DMS79 treated with DMSO at 0.1 percent for 48 hours (cell line): ENCODE measurements at places on chromosomes 5 and 9.

DNA sequence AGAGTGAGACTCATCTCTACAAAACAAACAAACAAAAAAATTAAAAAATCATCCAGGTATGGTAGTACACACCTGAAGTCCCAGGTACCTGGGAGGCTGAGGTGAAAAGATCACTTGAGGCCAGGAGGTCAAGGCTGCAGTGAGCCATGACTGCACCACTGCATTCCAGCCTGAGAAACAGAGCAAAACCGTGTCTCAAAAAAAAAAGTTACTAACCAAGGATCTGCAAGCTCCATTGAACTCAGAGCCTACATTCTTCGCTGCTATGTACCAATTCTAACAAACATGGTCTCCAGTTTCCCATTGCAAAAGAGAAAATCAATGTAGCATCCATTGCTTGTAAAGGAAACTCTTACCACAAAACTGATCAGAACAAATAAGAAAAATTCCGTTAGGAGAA is 33.5 kb downstream of the MTMR12 start:
- no peak for DNase-seq

GRCh38 chr5:113194125-113194524 is 217.5 kb downstream of the DCP2 start:
- DNase-seq = no peak

- DNase-seq = no peak
Observed at GRCh38 chr9:18502546-18502945, 28.6 kb downstream of the ADAMTSL1 start.

GRCh38 chr5:67617051-67617450 is 420.5 kb upstream of the CD180 start:
- no peak for DNase-seq

DNA sequence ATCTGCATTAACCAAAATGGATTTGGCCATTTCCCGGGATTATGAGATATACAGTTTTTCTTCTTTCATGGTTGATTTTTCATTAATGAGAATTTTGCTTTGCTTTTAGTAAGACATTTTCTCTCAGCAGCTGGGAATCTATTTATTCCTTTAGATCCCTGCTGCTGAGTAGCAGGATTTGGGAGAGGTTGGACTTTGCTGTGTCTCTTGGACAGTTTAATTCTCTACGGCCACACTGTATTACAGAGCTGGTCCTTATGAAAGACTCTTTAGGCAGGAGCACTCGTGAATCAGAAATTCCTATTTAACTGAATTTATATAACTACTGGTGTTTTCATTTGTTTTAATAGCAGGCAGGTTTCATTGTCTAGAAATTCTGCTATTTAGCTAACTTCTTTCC is 1.6 kb downstream of the UNC13B start:
- no peak for DNase-seq

DNA sequence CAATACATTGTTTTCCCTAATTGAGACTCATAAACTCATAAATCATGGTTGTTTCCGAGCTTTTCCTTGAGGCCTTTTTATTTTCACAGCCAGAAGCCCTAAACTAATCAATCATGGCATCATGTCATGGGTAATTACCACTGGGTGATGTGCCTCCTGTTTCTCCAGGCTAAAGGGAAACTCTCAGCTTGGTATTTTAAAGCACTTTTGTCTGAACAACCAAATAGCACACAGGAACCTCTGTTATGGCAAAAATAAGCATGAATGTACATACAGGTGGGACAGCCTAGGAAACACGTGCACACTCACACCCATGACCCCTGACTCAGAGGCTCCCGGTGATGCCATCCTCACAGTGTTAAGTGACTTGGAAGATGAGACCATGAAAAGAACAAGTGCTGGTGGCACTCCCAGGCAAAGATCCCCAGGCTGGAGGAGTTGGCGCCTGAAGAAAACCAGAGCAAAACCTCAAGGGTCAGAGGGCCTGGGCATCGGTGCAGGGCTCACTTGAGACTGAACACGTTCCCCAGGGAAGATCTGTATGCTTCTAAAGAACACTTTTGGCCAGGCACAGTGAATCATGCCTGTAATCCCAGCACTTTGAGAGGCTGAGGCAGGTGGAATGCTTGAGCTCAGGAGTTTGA is 154.3 kb downstream of the ROR2 start:
- DNase-seq = peak; percentile 7

GRCh38 chr5:116032991-116033390 is 719 bp downstream of the ARL14EPL start:
- no peak for DNase-seq

DNA sequence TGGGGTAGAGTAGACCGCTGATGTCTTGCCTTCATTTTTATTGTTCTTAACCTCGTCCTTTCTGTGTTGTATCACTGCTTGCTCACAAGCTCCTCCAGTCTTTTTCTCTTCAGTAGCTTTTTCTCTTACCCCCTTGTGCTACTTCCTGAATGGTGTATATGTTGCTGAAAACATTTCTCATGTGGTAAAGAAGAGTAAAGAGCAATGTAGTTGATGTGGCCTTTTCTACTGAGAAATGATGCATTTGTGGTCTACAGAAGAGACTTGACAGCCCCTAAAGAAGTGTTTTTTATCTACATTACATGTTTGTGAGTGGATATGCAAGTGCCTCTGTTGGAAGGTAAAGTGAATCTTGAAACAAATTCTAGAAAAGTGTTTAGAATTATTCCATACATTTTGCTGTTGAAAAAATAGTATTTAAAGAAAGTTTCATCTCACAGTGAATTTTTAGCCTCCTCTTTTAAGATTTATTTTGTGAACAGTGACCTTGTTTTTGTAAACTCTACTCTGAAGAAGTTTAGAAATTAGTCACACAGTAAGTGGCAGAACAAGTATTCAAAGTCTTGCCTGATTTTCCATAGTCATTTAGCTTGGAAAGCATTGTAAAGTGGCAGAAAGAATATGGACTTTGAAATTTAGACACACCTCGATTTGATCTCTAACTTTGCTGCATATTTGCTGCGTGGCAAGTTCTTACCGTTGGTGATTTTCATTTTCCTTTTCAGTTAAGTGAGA is 17.4 kb downstream of the CDC42SE2 start:
- peak; percentile 1 for DNase-seq

DNA sequence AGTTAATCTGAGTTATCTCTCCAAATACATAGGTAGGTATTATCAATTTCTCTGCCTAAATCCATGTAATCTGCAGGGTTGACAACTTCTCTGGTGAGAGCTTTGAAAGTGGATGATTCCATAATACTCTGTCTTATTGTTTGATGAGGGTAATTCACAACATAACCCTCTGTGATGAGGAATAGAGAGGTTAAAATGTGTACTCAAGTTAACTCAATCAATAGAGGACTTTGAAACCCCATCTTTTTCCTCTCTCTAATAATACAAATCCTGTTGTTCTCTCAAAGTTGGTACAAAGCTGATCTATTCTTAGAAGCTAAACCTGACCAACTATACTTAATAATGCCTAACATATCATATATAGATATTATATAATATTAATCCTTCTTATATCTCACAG is 100.1 kb downstream of the PLPPR1 start:
- no peak for DNase-seq

DNA sequence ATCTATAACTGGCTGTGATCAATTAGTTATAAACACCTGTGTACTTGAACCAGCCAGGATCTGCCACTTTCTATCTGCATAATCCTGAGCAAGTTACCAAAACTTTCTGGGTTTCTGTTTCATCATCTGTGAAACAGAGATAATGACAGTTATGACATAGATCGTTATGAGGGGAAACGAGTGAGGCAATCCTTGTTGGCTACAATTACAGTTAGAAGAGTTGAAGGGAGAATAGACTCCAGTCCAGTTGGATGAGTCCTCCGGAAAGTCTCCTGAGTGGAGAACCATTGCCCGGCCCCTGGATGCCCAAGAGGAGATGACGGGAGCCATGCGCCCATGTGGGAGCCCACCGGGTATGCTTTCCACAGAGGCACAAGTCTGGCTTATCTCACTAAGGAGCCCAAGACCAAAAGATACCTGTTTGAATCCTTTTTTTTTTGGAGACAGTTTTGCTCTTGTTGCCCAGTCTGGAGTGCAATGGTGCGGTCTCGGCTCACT is 4.5 kb downstream of the PDE6A start:
- DNase-seq = no peak

DNA sequence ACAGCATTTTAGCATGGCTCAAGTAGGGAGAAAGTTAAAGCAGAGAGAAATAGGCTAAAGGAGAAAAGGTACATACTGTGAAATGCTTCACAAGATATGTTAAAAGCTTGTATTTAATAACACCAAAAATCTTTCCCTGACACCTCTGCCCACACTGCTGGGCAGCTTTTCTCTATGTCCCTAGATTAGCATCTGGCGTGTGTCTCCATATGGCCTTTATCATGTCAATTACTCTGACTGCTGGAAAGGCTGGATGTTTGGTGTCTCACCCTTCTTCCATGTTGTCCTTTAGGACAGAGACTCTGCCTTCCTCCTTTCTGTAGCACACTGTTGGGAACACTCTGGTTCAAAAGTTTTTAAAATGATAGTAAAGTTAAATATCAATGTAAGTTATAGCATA is 122.5 kb downstream of the OXCT1 start:
- no peak for DNase-seq

GRCh38 chr5:131211669-131212068 is 40.9 kb downstream of the LYRM7 start:
- DNase-seq = no peak

DNA sequence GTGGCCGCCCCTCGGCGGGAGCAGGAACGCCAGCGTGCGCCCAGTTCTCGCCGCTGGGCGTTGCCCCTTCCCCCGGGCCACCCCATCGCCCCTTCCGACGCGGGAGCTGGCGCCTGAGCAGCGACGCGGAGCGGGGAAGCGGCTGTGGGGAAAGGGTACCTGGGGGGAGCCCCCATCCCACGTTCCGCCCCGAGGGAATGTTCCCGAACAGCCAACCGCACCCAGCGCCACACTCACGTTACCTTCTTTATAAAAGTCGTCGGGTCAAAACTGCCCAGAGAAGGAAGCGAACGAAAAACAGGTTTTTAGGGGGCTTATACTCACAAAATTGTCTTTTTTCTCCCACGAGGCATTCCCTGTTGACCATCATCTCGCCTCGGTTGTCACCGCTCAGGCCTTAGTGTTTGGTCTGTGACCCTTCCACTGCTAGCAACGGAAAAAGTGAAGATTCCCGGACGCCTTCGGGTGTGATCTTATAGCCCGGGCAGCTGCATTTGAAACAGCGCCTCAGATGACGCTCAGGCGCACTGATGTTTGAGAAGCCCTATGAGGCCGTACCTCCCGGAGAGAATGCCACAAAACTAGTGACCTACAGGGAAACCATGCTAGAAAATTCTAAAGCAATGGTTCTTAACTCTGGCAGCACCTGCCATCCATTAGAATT is 475 bp upstream of the GOLM1 start:
- DNase-seq = no peak

GRCh38 chr9:3189113-3189861 is 336.5 kb downstream of the RFX3 start:
- DNase-seq = no peak

DNA sequence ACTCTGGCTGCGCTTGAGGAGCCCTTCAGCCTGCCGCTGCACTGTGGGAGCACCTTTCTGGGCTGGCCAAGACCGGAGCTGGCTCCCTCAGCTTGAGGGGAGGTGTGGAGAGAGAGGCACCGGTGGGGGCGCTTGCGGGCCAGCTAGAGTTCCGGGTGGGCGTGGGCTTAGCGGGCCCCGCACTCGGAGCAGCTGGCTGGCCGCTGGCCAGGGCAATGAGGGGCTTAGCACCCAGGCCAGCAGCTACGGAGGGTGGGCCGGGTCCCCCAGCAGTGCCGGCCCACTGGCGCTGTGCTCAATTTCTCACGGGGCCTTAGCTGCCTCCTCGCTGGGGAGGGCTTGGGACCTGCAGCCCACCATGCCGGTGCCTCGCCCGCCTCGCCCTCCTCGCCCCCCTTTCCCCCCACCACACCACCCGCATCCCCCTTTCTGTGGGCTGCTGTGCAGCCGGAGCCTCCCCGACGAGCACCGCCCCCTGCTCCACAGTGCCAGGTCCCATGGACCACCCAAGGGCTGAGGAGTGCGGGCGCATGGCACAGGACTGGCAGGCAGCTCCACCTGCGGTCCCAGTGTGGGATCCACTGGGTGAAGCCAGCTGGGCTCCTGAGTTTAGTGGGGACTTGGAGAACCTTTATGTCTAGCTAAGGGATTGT is 954.5 kb downstream of the DTWD2 start:
- DNase-seq = no peak

GRCh38 chr5:88674356-88675167 is 208.4 kb downstream of the MEF2C start:
- DNase-seq = peak; percentile 58

GRCh38 chr5:68268852-68269130 is 53.2 kb downstream of the PIK3R1 start:
- no peak for DNase-seq

- DNase-seq = peak; percentile 19
Observed at GRCh38 chr5:137629646-137630045, 106.2 kb downstream of the KLHL3 start.

DNA sequence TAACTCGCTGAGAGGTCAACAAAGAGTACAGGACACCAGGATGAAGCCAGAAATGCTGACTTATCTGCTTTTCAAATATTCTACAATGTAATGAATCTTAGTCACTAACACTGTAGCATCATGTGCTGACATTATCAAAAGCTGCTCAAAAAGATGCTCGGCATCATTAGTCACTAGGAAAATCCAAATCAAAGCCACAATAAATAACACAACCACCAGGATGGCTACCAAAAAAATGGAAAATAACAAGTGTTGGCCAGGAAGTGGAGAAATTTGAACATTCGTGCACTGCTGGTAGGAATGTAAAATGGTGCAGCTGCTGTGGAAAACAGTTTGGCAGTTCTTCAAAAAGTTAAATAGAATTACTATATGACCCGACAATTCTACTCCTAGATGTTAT is 269.1 kb downstream of the GLIS3 start:
- no peak for DNase-seq

- no peak for DNase-seq
Observed at GRCh38 chr5:32836176-32836575, 125.1 kb downstream of the NPR3 start.

- DNase-seq = no peak
Observed at GRCh38 chr9:128124873-128125579, 2.5 kb downstream of the PTGES2 start.

DNA sequence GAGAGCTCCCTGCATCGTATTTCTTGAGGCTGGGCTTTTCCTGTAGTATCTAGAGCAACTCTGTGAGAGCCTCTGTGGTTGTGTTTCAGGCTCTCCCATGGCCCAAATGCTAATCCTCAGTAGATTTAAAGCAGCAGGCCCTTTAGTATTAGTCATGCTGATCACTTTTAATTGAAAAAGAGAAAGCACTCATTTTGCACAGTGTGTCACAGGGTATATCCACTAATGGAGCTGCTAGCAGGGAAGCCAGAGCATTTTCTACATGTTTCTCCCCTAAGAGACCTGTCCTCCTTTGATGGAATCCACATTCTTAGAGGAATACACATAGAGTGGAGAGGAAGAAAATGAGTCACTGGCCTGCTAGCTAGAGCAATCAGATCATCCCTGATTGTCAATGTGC is 348.5 kb downstream of the TMEM232 start:
- DNase-seq = no peak

- DNase-seq = no peak
Observed at GRCh38 chr5:117947836-117948235, 1040.5 kb downstream of the DTWD2 start.
